ENCODE measurements at places on chromosomes 4 and X. TPM values are rescaled to one million over a fixed set of nuclear protein-coding genes. Genes with fewer than 3 reads are reported as not detected.

SSX3 gene
- total RNA-seq: not detected

CTAG1A gene
- total RNA-seq: not detected

SH3D19 gene
- total RNA-seq: 42.8 TPM

SPON2 gene
- total RNA-seq: 33.5 TPM

PRRG1 gene
- 7.9 TPM for total RNA-seq

BEND2 gene
- not detected for total RNA-seq

PPAT gene
- 4.9 TPM for total RNA-seq

DNA sequence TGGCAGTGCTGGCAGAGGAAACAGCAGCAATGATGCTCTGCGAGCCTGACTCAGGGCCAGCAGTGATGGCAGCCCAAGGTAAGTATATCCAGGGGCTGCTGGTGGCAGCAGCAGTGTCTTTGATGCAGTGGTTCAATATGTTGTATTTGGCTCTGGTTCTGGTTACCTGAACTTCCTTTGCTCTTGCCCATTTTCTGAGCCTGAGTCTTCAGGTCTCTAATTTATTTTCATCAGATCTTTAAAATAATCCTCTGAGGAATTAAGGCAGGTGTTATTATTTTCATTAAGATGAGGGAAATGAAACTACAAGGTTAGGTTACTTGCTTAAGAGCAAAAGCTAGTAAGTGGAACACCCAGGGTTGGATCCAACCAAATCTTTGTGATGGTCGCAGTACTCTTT is 102.8 kb upstream of the BMP2K start:
- peaks cover 6% of the 10 kb centered on the region for H3K4me1 ChIP-seq
- H3K4me3 ChIP-seq: no peak overlapping the region
- H3K27ac ChIP-seq: no peak overlapping the region
- no peaks in the 10 kb centered on the region for H3K27me3 ChIP-seq
- H3K36me3 ChIP-seq: no peaks in the 10 kb centered on the region
- DNase-seq: no peak

GRCh38 chr4:93645120-93645519 is 183.4 kb upstream of the ATOH1 start:
- no peaks in the 10 kb centered on the region for H3K4me1 ChIP-seq
- no peak overlapping the region for H3K4me3 ChIP-seq
- H3K27me3 ChIP-seq: no peaks in the 10 kb centered on the region
- no peak for DNase-seq
- H3K27ac ChIP-seq: no peak overlapping the region

- no peaks in the 10 kb centered on the region for H3K27me3 ChIP-seq
- no peaks in the 10 kb centered on the region for H3K36me3 ChIP-seq
- no peak for DNase-seq
- no peak overlapping the region for H3K4me3 ChIP-seq
Observed at GRCh38 chr4:144557404-144557803, 88.6 kb upstream of the HHIP start.

DNA sequence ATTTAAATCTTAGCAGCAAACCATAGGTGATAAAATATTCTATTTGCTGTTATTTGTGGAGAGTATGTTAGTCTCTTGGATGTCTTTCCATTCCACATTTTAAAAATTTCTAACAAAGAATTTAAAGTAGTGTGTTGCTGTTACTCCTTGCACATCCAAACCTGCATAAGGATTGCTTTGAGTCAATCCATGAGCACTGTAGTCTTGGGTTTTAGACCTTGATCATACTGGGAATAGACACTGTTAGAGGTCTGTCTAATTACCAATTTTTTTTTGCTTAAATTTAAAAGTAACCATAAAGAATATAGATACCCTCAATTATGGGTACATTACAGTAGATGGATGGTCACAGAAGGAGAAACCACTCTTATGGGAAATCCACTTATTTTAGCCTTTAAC is 1.5 kb downstream of the AFP start:
- no peak overlapping the region for H3K4me3 ChIP-seq
- DNase-seq: no peak
- H3K27ac ChIP-seq: no peak overlapping the region
- H3K27me3 ChIP-seq: no peaks in the 10 kb centered on the region
- H3K36me3 ChIP-seq: no peaks in the 10 kb centered on the region

GRCh38 chrX:103253608-103254007 is 1.3 kb downstream of the TCEAL8 start:
- H3K4me1 ChIP-seq: no peaks in the 10 kb centered on the region
- no peak for DNase-seq
- no peak overlapping the region for H3K27ac ChIP-seq
- no peak overlapping the region for H3K4me3 ChIP-seq
- H3K27me3 ChIP-seq: no peaks in the 10 kb centered on the region
- no peaks in the 10 kb centered on the region for H3K36me3 ChIP-seq

DNA sequence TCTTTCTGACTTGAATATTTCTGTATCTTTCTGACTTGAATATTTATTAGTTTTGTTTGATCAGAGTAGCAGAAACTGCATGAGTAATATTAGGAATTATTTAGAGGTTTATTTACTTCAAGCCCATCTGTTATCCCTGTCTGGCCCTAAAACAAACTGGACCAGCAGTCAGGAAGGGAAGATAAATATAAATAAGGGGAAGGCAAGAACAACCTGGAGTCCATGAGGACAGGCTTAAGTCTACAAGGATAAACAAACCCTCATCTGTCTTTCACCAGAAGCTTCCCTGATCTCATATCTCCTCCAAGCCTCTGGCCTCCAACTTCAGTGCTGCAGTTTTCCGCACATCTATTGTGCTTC is 524.9 kb downstream of the CENPC start:
- no peaks in the 10 kb centered on the region for H3K36me3 ChIP-seq
- H3K4me3 ChIP-seq: no peak overlapping the region
- no peaks in the 10 kb centered on the region for H3K4me1 ChIP-seq
- no peak overlapping the region for H3K27ac ChIP-seq

- DNase-seq: no peak
- no peaks in the 10 kb centered on the region for H3K27me3 ChIP-seq
- no peaks in the 10 kb centered on the region for H3K36me3 ChIP-seq
- no peak overlapping the region for H3K4me3 ChIP-seq
Observed at GRCh38 chr4:167282171-167282864, 48.0 kb upstream of the SPOCK3 start.

- H3K36me3 ChIP-seq: no peaks in the 10 kb centered on the region
- no peaks in the 10 kb centered on the region for H3K4me1 ChIP-seq
- no peaks in the 10 kb centered on the region for H3K27me3 ChIP-seq
- H3K27ac ChIP-seq: no peak overlapping the region
- DNase-seq: no peak
- no peak overlapping the region for H3K4me3 ChIP-seq
Observed at GRCh38 chrX:134684956-134685355, 26.7 kb upstream of the PLAC1 start.

GRCh38 chr4:83387012-83387411 is 52.4 kb upstream of the HPSE start:
- H3K27ac ChIP-seq: no peak overlapping the region
- no peaks in the 10 kb centered on the region for H3K36me3 ChIP-seq
- H3K4me1 ChIP-seq: peaks cover 18% of the 10 kb centered on the region

GRCh38 chrX:74902806-74903205 is 22.4 kb downstream of the NEXMIF start:
- H3K27ac ChIP-seq: no peak overlapping the region
- H3K4me3 ChIP-seq: no peak overlapping the region
- H3K4me1 ChIP-seq: no peaks in the 10 kb centered on the region
- no peaks in the 10 kb centered on the region for H3K36me3 ChIP-seq

Data from body of pancreas (tissue), 4 donors.